ENCODE measurements at places on chromosomes 2 and 18.

GRCh38 chr2:121348128-121348740 lies 63.2 kb upstream of the TFCP2L1 start:
- no peak for DNase-seq

GRCh38 chr2:2647141-2647541 lies 316.1 kb upstream of the MYT1L start:
- DNase-seq: no peak

- no peak for DNase-seq
Measured at GRCh38 chr2:133389569-133389968, 178.7 kb downstream of the NCKAP5 start.

GRCh38 chr2:46722142-46722541 lies 193.5 kb downstream of the MCFD2 start:
- DNase-seq: no peak

DNA sequence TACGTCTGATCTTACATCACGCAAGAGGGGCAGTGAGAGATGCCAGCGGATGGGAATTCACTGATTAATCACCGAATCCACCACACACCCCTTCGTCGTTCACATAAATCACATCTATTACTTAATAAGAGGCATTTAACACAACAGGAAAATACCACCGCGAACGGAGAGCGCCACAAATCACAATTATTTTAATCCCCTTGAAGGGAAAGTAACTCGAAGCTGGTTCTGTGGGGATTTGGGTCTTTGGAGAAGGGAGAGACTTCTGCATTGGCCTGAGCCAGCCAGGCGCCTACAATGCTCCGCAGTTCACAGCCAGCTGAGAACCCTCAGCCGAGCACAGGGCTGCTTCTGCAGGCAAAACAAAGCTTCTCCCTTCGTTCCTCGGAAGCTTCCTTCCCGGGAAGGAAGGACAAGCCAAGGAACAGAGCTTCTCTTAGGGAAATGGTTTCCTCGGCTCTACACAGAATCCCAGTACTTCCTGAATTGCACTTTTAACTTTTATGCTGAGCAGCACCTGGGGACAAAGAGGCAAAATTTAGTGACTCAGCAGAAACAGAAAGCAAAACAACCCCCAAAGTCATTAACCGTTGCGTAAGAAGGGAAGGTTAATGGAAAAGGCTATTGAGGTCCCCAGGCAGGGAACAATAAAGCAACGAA lies at the start of gene LRP1B:
TSS of gene LRP1B (minus strand) at position 7 of the 660 bp plus-strand sequence. CDS start 287 bp downstream, outside the sequence.
- DNase-seq: no peak

DNA sequence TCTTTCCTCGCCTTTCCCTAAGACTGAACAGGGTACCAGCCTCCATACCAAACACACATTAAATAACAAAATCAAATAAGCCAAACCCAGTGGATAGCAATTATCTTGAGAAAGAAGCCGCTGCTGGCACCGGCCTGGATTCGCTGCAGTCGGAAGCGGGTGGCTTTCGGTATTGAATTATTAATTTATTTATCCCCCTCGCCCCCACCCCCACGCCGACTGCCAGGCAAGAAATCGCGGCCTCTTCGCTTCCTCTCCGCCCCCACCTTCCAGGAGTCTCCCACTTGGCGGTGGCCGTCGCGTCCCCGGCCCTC lies 370 bp upstream of the ZNF804A start:
- no peak for DNase-seq

GRCh38 chr18:3631887-3632286 lies 181.9 kb downstream of the TGIF1 start:
- DNase-seq: no peak

DNA sequence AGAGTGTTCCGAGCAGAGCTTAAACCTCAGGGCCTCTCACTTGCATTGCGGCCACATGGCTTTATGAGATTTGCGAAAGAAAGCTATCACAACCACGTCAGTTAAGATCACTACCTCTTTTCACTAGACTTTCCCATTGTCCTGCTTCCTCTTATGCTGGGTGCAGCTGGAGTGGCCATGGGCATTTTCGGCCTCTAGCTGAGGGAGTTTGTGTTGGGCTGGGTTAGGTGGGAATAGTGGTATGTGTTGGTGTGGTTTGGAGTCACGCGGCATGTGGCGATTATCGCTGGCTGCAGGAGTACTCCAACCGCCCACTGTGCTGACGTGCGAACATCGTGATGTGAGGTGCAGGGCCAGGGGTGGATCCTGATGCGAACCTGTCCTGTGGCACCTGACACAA lies 27.1 kb downstream of the RALB start:
- no peak for DNase-seq

- no peak for DNase-seq
Measured at GRCh38 chr2:240559286-240559685, 871 bp upstream of the DUSP28 start.

- no peak for DNase-seq
Measured at GRCh38 chr18:7803956-7804469, 236.9 kb downstream of the PTPRM start.

GRCh38 chr2:169081551-169081950 lies 12.2 kb downstream of the DHRS9 start:
- no peak for DNase-seq

Measured in dermis microvascular lymphatic vessel endothelial cell (primary cell).